ENCODE measurements at places on chromosomes 12 and 14.

DNA sequence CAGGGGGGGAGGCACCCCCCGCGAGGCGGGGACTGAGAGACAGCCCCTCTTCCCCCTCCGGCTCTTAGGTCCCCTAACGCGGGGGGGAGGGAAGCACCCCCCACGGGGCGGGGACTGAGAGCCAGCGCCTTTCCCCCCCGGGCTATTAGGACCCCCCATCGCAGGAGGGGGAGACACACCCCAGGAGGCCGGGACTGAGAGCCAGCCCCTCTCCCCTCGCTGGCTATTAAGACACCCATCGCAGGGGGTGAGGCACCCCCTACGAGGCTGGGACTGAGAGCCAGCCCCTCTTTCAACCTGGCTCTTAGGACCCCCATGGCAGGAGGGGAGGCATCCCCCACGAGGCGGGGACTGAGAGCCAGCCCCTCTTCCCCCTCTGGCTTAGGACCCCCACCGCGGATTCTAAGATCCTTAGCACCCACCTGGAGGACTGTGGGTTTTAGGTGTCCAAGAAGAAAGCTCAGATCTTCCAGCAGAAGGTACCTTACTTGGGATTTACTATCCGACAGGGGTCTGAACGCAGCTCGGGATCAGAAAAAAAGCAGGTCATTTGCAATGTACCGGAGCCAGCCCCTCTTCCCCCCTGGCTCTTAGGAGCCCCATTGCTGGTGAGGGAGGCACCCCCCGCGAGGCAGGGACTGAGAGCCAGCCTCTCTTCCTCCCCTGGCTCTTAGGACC lies 197.8 kb upstream of the PZP start:
- DNase-seq: no peak

GRCh38 chr12:123529686-123530085 lies 3.8 kb downstream of the RILPL1 start:
- DNase-seq: no peak

DNA sequence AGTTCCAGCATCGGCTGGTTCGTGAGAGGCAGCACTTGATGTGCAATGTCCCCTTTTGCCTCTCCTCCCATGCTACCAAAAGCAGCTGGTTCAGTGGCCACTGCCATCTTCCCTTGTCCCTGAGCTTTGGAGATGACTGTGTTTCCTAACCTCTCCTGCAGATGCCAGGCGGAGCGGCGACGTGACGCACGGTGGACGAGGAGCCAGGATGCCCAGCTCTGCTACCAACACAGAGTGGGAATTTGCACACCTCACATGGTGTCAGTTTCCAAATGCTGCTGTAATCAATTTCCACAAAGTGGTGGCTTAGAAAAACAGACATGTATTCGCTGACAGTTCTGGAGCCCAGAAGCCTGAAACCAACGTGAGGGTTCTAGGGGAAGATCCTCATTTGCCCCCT lies 42.5 kb upstream of the MAP1LC3B2 start:
- no peak for DNase-seq

DNA sequence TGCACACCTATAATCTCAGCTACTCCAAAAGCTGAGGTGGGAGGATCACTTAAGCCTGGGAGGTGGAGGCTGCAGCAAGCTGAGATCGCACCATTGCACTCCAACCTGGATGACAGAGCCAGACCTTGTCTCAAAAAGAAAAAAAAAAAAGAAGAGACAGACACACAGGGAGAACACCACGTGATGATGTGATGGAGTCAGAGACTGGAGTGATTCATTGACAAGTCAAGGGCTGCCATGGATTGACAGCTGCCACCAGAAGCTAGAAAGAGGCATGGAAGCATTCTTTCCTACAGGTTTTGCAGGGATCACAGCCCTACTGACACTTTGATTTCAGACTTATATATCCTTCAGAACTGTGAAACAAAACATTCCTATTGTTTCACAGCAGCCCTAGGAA lies 3.5 kb upstream of the HCFC2 start:
- no peak for DNase-seq

DNA sequence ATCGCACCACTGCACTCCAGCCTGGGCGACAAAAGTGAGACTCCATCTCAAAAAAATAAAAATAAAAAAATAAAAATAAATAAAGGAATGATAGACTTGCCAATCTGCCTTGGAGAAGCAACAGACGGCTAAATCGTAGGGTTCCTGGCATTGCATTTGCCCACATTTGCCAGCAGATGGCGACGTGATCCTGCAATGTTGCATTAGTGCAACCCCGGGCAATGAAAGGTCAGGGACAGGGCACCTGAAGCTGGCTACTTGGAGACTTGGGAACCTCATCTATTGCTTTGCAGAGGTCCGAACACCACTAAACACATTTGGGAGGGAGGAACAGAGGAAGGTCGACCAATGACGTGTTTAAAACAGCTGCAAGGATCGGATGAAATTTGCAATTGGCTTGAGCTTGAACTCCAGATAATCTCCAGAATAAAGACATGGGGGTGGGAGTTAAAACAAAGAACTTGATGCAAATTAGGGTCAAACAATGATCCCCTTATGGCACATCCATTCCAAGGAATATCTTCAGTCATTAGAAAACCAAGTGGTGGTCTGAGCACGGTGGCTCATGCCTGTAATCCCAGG lies 34.6 kb downstream of the SPRING1 start:
- DNase-seq: peak; percentile 47

DNA sequence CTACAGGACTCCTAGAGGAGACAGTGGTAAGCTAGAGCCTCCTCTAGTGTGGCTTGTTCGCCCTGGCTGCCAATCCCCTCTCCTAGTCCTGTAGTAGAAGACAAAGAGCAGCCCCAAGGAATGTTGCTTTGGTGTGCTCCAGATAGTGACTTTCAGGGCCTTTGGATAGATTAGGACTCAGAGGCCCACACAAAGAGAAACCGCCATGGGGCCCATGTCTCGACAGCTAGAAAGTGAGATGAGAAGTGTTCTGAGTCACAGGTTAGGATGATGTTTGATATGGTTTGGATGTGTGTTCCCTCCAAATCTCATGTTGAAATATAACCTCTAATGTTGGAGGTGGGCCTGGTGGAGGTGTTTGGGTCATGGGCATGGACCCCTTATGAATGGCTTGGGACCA lies 51.8 kb upstream of the JDP2 start:
- DNase-seq: no peak

DNA sequence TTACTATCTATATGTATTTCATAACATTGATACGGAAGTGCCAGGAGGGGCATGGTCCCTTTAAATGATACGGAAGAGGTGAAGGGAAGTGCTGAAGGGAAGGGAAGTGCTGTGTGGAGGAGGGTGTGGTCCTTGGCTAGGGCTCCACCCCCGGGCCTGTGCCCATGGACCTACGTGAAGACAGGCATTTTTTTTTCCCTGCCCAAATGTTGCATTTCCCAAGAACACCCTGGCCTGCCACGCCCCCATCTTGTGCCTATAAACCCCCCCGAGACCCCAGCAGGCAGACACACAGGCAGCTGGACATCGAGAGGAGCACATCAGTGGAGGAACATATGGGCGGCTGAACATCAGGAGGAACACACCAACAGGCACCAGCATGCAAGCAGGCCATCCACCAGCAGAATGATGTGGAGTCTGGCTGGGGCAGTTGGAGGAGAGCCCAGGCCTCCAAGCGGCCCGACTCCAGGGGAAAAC lies 134.1 kb downstream of the SLC41A2 start:
- no peak for DNase-seq

GRCh38 chr14:20659336-20659735 lies 17.8 kb upstream of the OR6S1 start:
- no peak for DNase-seq

DNA sequence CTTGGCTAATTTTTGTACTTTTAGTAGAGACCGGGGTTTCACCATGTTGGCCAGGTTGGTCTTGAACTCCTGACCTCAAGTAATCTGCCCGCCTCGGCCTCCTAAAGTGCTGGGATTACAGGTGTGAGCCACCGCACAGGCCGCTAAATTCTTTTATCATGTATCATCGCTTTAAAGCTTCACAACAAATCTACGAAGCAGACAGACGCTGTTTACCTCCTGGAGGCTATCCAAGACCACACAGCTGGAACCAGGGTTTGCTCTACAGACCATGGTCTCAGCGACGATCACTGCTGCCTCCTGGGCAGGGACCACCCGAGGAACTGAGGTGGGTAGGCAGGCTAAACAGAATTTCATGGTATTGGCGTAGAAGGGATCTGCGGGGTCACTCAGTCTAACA lies 27.2 kb downstream of the KRT80 start:
- no peak for DNase-seq

GRCh38 chr14:99724939-99725773 lies 41.1 kb downstream of the CYP46A1 start:
- no peak for DNase-seq
